Right ventricle myocardium superior (tissue), 1 donor: ENCODE measurements at places on chromosomes 4 and X.

- DNase-seq = no peak
These were observed 64.5 kb upstream of the MAGEA10 start for GRCh38 chrX:152202886-152203285.

DNA sequence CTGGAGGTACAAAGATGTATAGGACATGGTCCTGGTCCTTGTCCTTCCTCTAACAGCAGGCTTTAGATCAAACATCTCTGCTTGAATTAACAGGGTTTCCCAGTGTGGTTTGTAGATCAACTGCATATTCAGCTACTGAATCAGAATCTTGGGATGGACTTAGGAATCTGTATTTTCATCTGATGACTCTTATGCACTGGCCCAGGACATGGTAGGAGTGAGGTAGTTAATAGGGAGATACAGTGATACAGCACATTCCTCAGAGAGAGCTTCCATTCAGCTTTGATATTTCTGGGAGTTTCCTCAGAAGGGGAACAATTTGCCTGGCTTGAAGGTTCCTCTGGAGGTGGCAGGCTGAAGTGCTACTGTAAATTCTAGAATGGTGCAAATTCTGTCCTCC is 203.1 kb downstream of the LARP7 start:
- no peak for DNase-seq

GRCh38 chr4:10925996-10926395 is 241.4 kb upstream of the CLNK start:
- no peak for DNase-seq

GRCh38 chrX:8846266-8846665 is 45.1 kb upstream of the FAM9A start:
- no peak for DNase-seq

- no peak for DNase-seq
These were observed 167.2 kb downstream of the CEP135 start for GRCh38 chr4:56115898-56116297.

- DNase-seq = no peak
These were observed 34.2 kb upstream of the LRAT start for GRCh38 chr4:154709550-154709949.
